ENCODE measurements at places on chromosomes 6 and 20. TPM values are rescaled to one million over a fixed set of nuclear protein-coding genes. Genes with fewer than 3 reads are reported as not detected.

Gene LTB
- total RNA-seq, result 0.28 TPM

Gene SLC17A1
- total RNA-seq, result not detected

Gene TP53TG5
- not detected for total RNA-seq

Gene SNPH
- 13.6 TPM for total RNA-seq

Gene PSORS1C1
- 0.19 TPM for total RNA-seq
